ENCODE measurements at places on chromosomes 11 and 22.

- no peak for DNase-seq
Observed at GRCh38 chr11:3073029-3073435, 15.8 kb upstream of the CARS1 start.

- DNase-seq, result no peak
Observed at GRCh38 chr11:32341620-32342613, 93.4 kb downstream of the WT1 start.

DNA sequence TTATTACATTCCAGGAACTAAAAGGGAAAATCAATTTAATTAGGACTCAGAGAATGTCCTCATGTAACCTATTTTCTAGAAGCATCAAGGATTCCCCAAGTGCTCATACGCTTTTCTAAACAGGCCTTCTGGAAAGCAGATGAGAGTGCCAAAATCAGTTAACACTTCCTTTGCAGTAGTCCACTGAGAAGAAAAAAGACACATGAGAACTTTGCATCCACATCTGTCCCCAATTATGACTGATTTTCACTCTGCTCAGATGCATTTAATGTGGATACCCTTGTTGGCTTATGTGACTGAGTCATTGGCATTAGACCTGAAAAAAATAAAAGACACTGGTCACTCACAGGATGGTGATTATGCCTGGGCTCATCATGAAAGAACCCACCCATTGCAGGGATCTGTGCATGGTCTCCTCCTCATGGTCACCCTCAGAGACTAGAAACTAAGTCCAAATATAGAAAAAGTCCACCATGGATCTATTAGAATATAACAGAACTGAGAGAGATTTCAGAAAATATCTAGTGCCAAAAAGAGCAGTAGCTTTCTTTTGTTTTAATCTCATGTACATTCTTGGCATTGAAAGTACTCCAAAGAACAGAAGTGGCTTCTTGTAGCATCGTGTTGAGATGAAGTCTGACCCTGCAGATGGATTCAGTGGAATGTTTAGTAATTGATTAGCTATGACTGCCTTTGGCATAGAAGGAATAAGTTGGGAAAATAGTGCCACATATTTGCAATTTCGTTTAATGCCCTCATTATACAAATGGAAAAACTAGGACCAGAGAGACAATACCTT, 48.8 kb upstream of the FIBIN start:
- no peak for DNase-seq

DNA sequence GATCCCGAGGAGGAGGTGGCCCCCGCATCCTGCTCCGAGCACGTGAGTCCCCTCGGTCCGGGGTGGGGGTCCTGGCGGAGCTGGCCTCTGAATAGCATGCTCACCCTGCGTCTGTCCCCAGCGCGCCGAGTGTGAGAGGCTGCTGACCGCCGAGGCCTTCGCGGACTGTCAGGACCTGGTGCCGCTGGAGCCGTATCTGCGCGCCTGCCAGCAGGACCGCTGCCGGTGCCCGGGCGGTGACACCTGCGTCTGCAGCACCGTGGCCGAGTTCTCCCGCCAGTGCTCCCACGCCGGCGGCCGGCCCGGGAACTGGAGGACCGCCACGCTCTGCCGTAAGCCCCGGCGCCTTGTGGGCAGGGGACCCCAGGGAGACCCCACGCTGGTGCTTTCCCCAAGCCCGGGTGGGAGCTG, 3.5 kb downstream of the MUC2 start:
- no peak for DNase-seq

DNA sequence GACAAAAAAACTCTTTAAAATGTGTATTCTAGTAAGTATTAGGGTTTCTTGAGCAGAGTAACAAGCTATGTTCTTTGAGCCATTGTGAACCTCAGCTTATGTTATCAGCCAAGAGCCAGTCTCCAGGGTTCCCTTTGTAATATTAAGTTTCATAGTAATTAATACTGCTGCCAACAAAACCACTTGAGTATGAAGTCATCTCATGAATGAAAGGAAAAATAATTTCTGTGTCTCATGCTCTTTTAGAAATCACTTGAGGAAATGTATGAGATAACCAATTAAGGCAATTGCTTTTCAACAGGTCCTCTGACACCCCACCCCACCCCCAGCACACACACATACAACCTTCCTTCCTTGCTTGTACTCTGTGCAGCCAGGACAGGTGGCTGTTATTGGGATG, 59.9 kb downstream of the BBOX1 start:
- DNase-seq, result no peak

DNA sequence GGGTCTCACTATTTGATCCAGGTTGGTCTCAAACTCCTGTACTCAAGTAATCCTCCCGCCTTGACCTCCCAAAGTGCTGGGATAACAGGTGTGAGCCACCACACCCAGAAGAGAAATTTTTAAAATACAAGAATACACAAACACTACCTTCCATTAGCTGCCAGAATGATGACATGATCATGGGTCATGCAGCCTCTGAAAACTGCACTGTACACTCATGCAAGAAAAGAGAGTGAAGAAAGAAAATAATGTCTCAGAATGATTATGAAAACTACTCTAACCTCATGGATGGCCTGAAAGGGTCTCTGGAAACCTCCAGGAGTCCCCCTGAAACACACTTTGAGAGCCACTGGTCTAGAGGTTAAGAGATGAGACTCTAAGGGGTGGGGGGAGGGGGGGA, 18.8 kb downstream of the VPS37C start:
- DNase-seq, result no peak

DNA sequence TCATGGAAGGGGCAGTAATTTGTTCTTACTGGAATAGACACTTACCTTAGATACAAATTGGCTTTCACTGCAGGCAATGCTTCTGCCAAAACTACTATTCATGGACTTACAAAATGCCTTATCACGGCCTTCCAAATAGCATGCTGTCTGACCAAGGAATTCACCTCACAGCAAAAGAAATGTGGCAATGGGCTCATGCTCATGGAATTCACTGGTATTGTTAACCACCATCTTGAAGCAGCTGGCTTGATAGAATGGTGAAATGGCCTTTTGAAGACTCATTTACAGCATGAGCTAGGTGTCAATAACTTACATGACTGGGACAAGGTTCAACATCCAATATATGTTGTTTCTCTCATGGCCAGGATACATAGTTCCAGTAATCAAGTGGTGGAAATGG, 21.9 kb downstream of the OR5B21 start:
- no peak for DNase-seq

- DNase-seq, result peak; percentile 58
Observed at GRCh38 chr11:6737872-6738466, 33.8 kb downstream of the OR2AG2 start.

DNA sequence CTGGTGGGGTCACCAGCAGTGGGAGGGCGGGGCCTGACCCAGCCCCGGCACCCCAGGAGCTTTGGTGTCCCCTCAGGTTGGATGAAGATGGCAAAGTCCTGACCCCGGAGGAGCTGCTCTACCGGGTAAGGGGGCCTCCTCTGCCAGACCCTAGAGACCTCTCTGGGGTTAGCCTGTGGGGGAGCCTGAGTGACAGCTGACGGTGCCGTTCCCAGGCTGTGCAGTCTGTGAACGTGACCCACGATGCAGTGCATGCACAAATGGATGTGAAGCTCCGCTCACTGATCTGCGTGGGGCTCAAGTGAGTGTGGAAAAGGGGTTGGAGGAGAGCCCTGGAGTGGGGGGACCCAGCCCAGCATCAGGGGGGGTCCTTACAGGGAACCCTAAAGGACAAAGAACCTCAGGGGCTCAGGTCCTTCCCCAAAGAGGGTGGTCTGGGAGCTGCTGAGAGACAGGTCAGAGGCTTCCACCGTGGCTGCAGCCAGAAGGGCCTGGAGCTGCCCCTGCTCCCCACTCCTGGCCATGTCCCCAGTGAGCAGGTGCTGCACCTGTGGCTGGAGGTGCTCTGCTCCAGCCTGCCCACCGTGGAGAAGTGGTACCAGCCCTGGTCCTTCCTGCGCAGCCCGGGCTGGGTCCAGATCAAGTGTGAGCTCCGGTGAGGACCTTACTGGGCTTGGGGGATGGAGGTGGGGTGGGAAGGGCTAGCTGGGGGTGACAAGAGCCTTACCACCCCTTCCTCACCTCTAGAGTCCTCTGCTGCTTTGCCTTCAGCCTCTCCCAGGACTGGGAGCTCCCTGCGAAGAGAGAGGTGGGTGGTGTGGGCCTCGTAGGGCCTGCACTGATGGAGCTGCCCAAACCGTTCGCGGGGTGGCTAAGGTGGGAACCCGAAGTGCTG, 38.6 kb downstream of the SGSM3 start:
- no peak for DNase-seq

GRCh38 chr11:86999388-86999787, 38.3 kb upstream of the TMEM135 start:
- DNase-seq, result no peak

DNA sequence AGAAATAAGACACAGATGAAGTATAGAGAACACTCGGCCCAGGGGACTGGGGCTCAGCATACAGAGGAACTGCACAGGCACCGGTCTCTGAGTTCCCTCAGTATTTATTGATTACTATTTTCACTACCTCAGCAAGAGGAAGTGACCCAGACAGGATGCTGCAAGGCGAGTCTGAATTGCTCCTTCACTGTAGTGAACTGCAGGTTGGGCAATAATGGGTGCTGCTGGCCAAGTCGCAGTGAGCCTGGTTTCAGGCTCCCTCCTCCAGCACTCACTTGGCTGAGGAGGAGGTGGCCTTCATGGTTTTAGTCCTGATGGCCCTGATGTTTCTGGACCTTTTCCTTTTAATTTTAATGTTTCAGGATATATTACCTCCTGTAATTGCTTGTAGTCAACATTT, 10.4 kb downstream of the OR52K2 start:
- DNase-seq, result no peak

- no peak for DNase-seq
Observed at GRCh38 chr11:17807034-17807433, 72.5 kb downstream of the KCNC1 start.

DNA sequence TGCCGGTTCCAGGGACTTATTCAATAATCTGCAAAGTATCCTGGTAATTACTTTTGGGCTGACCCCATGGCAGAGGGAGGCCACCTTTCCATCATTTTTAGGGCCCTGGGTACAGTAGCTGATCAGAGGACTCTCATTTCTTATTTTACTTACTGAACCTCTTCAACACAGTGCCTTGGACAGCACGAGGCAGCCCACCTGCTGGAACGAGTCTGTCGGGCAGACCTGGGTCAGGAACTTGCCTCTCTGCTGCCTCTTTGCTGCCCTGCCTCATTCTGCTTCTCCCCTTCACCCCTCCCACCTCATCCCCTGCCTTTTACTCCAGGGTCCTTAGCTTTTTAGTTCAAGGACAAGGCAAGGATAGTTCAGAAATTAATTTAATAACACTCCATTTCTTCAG, 204.5 kb downstream of the CSNK2A3 start:
- no peak for DNase-seq

DNA sequence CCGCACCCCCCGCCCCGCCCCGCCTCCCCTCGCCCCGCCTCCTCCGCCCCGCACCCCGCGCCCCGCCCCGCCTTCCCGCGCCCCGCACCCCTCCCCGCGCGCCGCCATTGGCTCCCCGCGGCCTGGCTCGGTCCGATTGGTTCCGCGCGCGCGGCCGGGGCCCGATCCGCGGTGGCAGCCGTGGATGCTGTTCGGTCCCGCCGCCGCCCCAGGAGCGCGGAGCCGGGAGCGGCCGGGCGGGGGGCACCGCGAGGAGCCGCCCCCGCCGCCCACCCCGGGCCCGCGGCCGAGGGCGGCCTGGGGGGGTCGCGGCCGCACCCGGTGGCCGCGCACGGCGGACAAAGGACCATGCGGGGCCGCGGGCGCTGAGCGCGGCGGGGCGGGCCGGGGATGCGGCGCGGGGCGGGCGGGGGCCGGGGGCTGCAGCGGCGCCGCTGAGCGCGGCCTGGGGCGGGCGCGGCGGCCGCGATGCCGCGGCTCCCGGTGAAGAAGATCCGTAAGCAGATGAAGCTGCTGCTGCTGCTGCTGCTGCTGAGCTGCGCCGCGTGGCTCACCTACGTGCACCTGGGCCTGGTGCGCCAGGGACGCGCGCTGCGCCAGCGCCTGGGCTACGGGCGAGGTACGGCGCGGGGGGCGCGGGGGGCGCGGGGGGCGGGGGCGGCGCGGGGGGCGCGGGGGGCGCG, at the start of gene B4GALNT4:
Gene B4GALNT4 (plus strand): TSS at position 164 of the 683 bp plus-strand sequence. CDS start 305 bp downstream, at position 469.
- DNase-seq, result no peak

DNA sequence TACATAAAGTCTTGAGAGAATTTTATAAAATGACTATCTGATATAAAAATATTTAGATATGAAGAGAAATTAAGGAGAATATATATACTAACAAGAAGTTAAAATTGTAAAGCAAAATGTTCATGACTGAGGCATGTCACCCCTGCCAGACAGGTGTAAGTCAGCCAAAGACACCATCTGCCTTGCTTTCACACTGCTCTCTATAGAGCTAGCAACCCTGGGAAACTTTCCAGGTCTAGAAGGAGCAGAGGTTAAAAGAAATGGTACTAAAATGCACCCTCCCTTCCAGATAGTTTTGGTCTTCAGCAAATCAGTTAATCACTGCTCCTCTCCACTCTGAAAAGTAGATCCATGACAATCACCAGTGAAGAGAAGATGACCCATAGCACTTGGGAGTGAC, 16.5 kb downstream of the PPP2R1B start:
- DNase-seq, result no peak

GRCh38 chr22:37777122-37777687, 30.5 kb upstream of the GCAT start:
- DNase-seq, result peak; percentile 75

GRCh38 chr11:117203069-117203407, 3.9 kb downstream of the TAGLN start:
- no peak for DNase-seq

DNA sequence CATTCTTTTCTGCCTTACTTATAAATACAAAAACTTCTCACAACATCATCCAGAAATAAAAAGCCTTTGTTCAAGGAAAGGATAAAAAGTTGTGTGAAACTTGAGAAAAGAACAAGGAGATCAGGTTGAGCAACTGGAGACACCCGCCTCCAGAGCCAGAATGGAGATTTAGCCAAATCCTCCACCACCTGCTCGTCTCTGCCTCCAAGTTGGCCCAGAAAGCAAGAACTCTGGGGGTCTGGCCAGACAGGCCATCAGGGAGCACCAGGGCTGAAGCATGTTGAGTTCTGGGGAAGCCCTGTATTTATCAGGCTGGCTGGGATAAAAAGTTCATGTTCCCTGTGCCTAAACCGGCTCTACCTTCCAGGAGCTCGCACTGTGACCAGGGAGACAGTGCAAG, 14.9 kb downstream of the SMCO4 start:
- no peak for DNase-seq

DNA sequence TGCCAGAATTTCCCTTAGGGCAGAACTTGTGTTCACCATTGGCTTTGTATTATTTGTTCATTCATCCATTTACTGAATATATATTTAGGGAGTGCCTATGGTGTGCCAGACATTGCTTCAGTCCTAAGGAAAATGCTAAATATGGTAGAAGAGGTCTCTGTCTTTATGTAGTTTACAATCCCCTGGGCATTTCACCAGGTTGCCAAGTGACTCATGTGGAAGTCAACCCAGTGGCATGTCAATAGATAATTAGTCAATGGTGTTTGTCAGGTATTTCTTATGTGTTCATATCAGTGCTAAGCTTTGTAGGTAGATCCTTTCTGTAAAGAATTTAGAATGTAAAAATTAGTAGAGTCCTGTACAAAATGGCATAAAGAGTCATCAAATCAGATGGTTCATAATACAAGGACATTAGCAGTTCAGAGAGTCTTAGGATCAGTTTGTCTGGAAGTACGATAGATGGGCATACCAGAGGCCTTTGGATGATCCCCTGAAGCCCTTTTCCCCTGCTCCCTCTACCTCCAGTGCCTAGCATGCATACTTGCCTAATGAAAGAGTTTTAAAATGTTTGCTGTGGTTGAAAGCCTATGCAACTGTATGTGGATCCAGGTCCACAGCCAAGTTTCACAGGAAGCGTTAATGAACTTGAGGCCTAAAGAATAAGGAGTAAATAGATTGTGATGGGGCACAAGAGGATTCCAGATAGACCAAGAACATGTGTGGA, 58.5 kb upstream of the SESN3 start:
- no peak for DNase-seq
